ENCODE measurements at places on chromosomes 12 and 14. TPM values are rescaled to one million over a fixed set of nuclear protein-coding genes. Genes with fewer than 3 reads are reported as not detected.

Gene MMAB
- 16.7 TPM for total RNA-seq

Gene TMEM30B
- total RNA-seq = 3.8 TPM

DNA sequence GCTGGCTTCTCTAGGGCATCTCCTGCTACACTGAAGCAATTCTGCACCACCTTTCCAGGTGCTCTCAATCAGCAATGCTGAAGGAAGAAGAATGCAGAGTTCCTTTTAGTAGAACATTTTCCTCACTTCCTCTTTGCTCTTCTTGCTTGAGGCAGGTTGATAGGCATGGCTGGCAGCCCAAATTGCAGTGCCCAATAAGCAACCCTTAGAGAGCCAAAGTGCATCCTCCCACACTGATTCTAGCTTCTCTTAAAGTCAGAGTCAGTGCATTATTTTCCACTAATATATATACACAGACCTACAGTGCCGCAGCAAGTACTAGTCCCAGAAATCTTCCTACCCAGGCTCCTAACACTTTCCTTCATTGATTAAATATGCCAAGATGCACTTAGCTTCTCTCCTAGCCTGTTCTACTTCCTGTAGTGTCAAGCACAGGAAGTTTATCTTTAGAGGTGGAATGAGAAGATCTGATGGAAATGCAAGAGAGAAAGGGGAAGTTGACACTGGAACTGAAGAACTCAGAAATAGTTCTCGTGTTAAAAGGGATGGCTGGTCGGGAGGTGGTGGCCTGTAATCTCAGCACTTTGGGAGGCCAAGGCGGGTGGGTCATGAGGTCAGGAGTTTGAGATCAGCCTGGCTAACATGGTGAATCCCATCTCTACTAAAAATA is 132.7 kb downstream of the SSPN start:
- no peak for DNase-seq

GRCh38 chr14:100386121-100386520 is 63.0 kb downstream of the SLC25A47 start:
- DNase-seq = peak; percentile 44

DNA sequence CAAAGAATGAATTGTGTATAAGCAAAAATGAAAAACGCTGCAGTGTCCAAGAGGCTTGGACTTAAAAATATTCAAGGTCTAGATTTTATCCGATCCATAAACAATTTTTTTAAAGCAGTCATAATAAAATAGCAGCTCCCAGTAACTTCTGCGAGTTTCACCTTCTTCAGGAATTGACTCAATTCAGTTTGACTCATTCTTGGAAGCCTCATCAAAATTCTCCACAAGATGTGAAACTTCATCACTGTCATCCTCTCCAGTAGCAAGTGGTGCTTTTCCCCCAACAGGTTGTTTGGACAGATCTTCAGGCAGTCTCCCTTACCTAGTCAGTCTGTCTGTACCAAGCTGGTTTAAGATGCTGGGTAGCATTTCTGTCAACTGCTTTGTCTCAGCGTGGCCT is 93.5 kb upstream of the FOXG1 start:
- no peak for DNase-seq

DNA sequence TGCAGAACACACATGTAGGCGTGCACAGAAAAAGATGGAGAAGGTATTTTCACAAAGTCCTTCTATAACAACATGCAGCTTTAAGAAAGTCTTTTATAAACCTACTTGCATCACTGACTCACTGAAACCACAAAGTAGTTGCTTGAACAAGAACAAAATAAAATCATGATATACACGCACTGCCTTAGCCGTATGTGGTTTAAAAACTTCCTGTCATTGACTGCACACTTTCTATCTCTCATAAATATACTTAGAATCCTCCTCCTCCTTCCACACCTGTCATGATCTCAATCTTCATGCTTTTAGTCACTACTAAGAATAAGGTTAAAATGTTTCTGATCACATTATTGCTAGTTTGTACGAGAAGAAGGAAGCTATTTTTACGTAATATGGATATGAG is 31.8 kb upstream of the RAD51AP1 start:
- peak; percentile 17 for DNase-seq

Measured in fibroblast of the aortic adventitia (primary cell).